ENCODE measurements at places on chromosomes 12 and 14. TPM values are rescaled to one million over a fixed set of nuclear protein-coding genes. Genes with fewer than 3 reads are reported as not detected.

The FAM90A1 gene
- 0.27 TPM for total RNA-seq

The OR4E2 gene
- not detected for total RNA-seq

The CPNE6 gene
- total RNA-seq, result 0.71 TPM

The LUM gene
- total RNA-seq, result 628 TPM

- no peak for DNase-seq
- H3K27ac ChIP-seq, result no peak overlapping the region
- H3K4me1 ChIP-seq, result no peaks in the 10 kb centered on the region
Measured at GRCh38 chr14:76719666-76720065, 41.6 kb upstream of the VASH1 start.

GRCh38 chr14:33978892-33979612 lies 28.2 kb upstream of the EGLN3 start:
- H3K4me3 ChIP-seq, result no peak overlapping the region
- H3K27ac ChIP-seq, result no peak overlapping the region
- H3K27me3 ChIP-seq, result no peaks in the 10 kb centered on the region
- no peak for DNase-seq

DNA sequence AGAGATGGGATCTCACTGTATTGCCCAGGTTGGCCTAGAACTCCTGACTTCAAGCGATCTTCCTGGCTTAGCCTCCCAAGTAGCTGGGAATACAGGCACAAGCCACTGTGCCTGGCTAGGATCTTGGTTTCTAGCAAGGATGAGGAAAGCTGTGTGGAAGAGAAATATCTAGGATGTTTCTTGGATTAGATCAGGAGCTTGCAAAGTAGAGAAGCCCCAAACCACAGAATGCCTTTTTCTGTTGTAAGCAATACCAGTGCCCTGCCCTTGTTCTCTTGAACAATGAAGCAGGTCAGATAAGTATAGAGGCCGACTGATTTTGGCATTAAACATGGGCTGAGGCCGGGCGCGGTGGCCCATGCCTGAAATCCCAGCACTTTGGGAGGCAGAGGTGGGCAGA lies 44.3 kb upstream of the STRN3 start:
- peaks cover 6% of the 10 kb centered on the region for H3K36me3 ChIP-seq
- no peak overlapping the region for H3K27ac ChIP-seq
- no peak for DNase-seq
- H3K27me3 ChIP-seq, result no peaks in the 10 kb centered on the region

DNA sequence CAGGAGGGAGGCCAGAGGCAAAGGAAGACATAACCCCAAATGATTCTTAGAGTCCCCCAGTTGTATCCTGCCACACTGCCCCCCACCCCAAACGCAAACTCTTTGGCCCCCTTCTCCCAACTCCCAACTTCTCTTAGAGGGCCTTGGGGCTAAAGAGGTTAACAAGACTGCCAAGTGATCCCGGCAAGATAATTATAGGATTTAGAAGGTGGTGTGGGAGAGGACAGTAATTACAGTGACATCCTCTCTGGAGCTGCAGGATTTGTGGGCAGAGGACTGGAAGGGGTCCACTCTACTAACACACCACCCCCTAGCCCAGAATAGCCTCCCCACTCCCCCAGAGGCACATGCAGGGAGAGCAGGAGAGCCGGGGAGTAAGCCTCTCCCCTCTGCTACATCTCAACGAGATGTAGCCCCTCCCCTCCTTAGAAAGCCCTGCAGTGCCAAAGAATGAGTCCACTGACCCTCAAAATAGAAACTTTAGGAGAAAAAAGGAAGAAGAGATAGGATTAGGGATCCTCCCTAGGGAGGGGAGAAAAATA lies 5.3 kb upstream of the GDF11 start:
- no peak for DNase-seq
- no peak overlapping the region for H3K27ac ChIP-seq
- no peaks in the 10 kb centered on the region for H3K36me3 ChIP-seq
- no peaks in the 10 kb centered on the region for H3K4me1 ChIP-seq
- no peak overlapping the region for H3K4me3 ChIP-seq
- no peaks in the 10 kb centered on the region for H3K27me3 ChIP-seq

- no peak overlapping the region for H3K27ac ChIP-seq
- H3K27me3 ChIP-seq, result peaks cover 2% of the 10 kb centered on the region
- DNase-seq, result no peak
- no peaks in the 10 kb centered on the region for H3K4me1 ChIP-seq
- no peaks in the 10 kb centered on the region for H3K36me3 ChIP-seq
Measured at GRCh38 chr12:68789144-68789878, 18.7 kb upstream of the MDM2 start.
